Adrenal gland (tissue), 19 donors: ENCODE measurements at places on chromosomes 4 and X. TPM values are rescaled to one million over a fixed set of nuclear protein-coding genes. Genes with fewer than 3 reads are reported as not detected.

DNA sequence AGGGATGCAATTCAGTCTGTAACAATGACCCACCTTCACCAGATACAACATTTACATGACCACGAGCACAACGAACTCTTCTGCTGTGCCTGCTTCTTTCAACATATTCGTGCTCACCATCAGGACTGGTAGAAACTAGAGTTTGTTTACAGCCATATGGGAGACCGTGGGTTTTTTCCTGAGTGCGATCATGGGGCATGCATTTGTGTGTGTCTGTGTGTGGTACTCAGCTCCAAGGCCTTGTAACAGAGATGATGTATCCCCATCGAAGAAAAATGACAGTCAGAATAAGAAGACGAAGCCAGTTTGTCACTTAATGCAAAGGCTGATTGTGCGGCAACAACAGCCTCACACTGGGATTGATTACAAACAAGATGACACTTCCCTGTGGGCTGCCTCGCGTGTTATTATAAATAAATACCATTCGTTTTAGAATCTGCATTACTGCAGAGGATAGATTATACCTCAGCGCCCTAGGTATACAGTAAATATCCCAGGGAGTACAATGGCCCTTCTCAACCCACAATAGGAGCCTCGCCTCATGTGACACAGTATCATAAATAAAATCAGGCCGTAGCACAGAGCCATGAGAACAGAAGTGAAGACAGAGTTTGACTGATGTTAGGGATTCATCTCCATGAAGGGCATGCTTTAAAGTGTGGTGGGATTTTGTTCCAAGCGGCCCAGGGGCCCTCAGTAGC, 97.3 kb upstream of the NOCT start:
- H3K4me1 ChIP-seq, result peaks cover 9% of the 10 kb centered on the region
- no peaks in the 10 kb centered on the region for H3K36me3 ChIP-seq
- H3K4me3 ChIP-seq, result no peak overlapping the region
- no peak overlapping the region for H3K27ac ChIP-seq

DNA sequence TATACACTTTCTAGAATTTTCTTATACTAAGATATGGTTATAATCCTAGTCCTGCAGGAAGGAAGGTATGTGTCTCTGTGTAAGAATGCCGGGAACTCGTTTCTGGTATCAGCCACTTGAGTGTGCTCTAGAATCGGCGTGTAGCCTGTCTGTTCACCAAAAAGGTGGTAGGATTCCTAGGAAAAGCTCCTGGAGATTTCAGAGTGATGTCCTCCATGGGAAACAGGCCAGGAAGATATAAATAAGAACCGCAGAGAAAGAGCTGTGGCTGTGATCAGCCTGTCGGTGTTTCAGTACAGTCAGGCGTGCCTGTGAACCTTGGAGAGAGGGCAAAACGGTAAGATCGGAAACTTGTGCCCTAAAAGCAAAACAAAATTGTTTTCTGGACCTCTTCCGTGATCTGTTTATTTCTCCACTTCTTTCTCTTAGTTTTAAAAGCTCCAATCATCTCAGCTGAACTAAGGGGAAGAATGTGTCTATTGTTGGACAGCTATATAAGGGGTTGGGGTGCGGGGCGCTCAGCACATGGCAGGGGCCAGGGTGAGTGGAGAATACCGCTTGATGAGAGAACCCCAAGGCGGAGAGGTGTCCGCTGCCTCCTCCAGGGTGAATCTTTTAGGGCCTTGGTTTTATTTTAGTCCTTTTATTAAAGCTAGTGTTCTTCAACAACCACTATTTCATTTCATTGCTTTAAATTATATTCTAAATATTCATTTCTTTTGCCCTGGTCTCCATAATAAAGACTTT, 303.8 kb upstream of the TENM3 start:
- H3K27ac ChIP-seq, result no peak overlapping the region
- H3K4me1 ChIP-seq, result no peaks in the 10 kb centered on the region
- no peaks in the 10 kb centered on the region for H3K36me3 ChIP-seq
- no peaks in the 10 kb centered on the region for H3K27me3 ChIP-seq
- H3K4me3 ChIP-seq, result no peak overlapping the region
- no peak for DNase-seq

- no peaks in the 10 kb centered on the region for H3K36me3 ChIP-seq
- H3K4me3 ChIP-seq, result no peak overlapping the region
- DNase-seq, result no peak
- H3K27ac ChIP-seq, result no peak overlapping the region
Measured at GRCh38 chrX:109830157-109830703, 97.2 kb upstream of the ACSL4 start.

XAGE1A gene
- not detected for polyA plus RNA-seq

OPN1MW3 gene
- not detected for polyA plus RNA-seq
